ENCODE measurements at places on chromosomes 7 and 10.

DNA sequence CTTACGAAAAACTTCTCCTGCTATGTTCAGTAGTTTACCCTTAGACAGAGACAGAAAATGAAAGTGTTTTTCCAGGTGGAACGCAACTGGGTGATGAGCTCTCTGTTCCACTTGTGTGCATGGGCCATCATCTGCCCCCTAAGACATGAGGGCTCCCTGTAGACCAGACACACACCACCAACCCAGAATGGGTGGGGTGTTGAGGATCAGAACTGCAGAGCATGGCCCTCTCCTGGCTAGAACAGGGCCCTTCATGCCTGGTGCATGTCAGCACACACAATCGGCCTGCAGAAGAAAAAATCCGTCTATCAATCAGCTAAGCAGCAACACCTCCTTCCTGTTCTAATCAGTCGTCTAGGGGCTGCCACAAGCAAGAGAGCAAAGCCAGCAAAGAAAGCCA is 186.2 kb upstream of the INHBA start:
- no peak for DNase-seq

DNA sequence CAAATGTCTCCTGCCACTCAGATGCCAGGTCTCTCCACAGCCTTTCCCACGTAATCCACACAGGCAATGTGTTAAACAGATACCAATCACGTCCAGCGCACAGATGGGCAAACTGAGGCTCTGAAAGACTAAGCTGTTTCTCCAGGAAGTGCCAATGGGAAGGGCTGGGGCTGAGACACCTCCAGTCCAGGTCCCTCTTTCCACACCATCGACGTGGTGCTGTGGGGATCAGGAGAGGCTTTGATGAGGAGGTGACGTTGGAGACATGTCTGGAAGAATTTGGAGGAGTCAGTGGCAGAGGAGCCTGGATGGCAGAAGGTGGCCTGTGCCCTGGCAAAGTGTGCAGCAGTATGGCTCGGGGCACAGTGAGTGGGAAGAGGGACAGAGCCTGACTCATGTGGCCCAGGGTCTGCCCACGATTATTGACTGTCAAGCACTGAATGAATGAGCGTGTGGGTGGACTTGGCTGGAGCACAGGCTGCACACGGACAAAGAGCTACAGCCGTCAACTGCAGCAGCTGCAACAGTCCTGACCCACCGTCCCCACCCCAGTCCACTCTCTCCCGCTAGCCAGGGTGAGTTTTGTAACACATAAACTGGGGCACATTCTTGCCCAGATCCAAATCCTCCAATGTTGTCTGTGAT is 40.8 kb upstream of the HSPA12A start:
- no peak for DNase-seq

GRCh38 chr7:38704041-38704547 is 72.9 kb upstream of the AMPH start:
- no peak for DNase-seq

GRCh38 chr10:102678842-102679289 is 34.6 kb downstream of the TRIM8 start:
- no peak for DNase-seq

All from activated CD8-positive, alpha-beta memory T cell treated with anti-CD3 and anti-CD28 coated beads for 48 hours (primary cell).